Left renal pelvis (tissue), 4 donors: ENCODE measurements at places on chromosomes 1 and 21.

DNA sequence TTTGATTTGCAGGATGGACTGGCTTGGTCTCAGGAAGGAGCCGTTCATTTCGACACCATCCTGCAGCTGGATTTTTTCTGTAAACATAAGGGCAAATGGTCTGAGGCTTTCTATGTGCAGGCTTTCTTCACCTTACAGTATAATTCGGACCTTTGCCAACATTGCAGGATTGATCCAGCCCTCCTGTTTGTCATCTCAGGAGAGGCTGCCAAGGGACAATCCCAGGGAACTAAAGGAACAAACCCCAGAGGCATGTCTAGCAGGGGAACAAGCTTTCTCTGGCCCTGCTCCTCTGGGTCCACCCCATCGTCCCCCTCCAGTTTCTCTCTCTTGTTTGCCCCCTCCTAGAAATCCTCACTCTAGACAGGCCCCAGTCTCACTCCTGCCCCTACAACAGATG is 24.8 kb upstream of the GBP6 start:
- DNase-seq, result no peak

- no peak for DNase-seq
Measured at GRCh38 chr21:41878831-41879189, 334 bp downstream of the PRDM15 start.

- no peak for DNase-seq
Measured at GRCh38 chr1:8763888-8764287, 53.6 kb downstream of the RERE start.

- DNase-seq, result no peak
Measured at GRCh38 chr1:111620441-111620971, 917 bp downstream of the RAP1A start.

- DNase-seq, result no peak
Measured at GRCh38 chr1:215807911-215808436, 240.9 kb downstream of the KCTD3 start.

DNA sequence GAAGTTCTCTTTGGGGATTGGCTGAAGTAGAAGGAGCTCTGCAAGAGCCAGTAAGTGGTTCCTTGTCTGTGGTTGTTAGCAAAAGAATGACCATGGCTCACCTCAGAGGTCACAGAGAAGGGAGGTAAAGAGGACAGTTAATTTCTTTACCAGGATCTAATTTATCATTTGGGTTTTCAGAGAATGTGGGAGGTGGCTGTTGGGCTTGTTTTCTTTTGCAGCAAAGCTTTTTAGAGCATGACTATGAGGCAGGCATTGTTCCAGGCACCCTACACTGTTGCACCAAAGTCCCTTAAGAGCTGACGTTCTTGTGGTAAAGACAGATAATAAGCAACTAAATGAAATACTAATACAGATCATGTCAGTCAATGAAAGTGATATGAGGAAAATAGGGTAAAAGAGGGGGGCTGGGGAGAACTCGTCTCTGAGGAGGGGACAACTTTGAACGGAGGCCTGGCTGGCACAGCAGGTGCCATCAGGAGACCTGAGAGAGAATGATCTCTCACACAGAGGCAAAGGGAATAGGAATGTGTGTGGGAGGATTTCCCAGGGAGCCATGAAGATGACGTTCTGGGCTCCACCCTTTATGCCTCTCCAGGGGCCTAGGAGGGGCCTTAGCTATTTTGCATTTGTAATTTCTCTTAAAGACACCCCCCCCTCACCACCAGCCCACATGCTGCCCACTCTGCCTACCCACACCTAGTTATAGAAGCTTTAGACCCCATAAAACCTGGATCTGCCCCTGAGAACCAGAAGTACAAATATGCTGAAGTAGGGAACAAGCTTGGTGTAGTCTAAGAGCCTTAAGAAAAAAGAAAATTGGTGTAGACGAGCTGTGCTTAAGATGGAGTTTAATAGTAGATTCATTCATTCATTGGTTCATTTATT is 177.5 kb downstream of the ROR1 start:
- no peak for DNase-seq

- no peak for DNase-seq
Measured at GRCh38 chr21:14452031-14452726, 69.2 kb upstream of the HSPA13 start.
